Activated T-cell treated with anti-CD3 and anti-CD28 coated beads, Interleukin-2, amount 50 U/mL, for 48 hours (primary cell): ENCODE measurements at places on chromosomes 2 and 18.
A peak's percentile ranks its signal among the peaks of the same experiment; 100 is the strongest.

- DNase-seq: no peak
Observed at GRCh38 chr18:62558015-62558663, 35.3 kb downstream of the ZCCHC2 start.

DNA sequence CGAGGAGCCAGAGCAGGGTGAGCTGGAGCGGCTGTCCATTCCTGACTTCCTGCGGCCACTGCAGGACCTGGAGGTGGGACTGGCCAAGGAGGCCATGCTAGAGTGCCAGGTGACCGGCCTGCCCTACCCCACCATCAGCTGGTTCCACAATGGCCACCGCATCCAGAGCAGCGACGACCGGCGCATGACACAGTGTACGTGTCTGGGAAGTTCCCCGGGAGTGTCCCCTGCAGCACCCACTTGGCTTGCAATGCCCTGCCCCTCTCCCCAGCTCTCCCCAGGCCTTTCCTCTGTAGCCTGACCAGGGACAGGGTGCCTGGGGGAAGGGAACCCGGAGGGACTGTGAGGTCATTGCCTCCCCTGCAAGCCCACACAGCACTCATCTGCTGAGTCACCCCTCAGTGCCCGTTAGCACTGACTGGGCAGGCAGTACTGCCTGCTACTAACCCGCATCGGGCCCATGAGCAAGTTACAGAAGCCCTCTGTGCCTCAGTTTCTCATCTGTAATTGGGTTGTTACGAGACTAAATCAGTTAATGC lies 29.4 kb upstream of the GMPPA start:
- DNase-seq: no peak

GRCh38 chr2:24872344-24873115 lies 47.5 kb downstream of the ADCY3 start:
- no peak for DNase-seq

- no peak for DNase-seq
Observed at GRCh38 chr2:133424876-133425275, 143.4 kb downstream of the NCKAP5 start.

DNA sequence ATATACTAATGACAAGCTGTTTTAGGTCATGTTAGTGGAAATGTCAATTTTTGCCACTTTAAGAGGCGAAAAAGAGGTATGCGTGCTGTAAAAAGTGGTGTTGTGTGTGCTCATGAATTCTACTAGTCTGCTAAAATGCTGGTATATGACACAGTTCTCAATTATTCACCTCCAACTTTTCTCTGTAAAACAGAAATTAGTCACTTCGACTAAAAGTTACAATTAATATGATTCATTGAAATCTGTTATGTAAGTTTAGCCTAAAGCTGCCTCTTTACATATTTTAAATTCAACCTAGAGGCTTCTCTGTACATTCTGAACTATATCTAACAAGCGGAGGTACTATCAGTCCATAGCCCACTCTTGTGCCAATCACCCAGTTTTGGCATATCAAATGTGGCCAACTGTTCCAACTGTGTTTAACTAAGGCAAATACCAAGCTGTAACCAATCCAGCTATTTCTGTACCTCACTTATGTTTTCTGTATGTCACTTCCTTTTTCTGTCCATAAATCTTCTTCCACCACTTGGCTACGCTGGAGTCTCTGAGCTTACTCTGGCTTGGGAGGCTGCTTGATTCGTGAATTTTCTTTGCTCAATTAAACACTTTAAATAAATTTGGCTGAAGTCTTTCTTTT lies 20.8 kb downstream of the BAZ2B start:
- no peak for DNase-seq

- DNase-seq: no peak
Observed at GRCh38 chr2:38933653-38934052, 44.0 kb downstream of the ARHGEF33 start.

DNA sequence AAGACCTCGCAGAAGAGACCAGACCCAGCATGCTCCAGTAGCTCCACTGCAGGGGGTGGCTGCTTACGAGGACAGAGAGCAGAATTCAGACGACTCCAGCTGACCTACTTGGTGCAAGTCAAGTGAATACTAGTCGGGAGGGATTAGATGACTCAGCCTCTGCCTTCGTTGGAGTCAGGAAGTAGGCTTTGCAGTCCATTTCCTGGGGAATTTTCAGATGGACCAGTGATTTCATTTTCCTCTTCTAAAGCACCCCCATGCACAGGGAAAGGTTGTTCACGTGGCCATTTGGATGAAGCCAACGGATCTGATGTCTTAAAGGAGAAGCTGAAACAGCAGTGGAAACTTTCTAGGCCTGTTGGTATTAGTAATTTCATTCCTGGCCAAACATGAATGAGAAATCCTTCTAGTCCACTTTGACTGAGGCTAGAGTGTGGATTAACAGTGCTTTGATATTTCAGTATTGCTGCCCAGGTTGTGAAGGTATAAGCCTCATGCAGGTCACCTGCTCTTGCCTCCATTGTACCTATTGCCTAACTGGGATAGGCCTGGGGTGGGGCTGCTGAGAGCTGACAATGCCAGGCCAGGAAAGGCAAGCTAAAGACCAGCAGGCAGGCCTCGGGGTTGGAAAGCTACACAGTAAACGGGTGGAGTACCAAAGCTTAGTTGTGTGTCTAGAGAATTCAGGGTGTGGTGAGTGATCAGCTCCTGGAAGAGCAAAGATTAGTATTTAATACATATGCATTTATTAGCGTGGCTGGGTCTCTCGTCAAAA lies 117.6 kb upstream of the FOSL2 start:
- no peak for DNase-seq

DNA sequence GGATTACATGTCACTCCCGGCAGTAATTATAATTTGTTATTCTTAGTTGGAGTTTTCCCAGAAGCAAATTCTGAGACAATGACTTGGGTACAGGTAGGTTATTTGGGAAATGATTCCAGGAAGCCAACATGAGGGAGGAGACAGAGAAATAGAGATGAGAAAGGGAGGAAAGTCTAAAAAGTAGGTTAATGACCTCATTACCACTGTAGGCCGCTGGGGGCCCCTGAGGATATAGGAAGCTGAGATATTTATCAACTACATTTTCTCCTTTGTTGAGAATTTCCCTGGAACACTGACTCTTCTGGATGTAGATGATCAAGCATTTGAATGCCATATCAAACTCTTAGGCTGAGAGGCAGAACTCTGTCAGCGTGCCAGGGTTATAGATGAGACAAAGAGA lies 284.3 kb downstream of the ICOS start:
- no peak for DNase-seq

DNA sequence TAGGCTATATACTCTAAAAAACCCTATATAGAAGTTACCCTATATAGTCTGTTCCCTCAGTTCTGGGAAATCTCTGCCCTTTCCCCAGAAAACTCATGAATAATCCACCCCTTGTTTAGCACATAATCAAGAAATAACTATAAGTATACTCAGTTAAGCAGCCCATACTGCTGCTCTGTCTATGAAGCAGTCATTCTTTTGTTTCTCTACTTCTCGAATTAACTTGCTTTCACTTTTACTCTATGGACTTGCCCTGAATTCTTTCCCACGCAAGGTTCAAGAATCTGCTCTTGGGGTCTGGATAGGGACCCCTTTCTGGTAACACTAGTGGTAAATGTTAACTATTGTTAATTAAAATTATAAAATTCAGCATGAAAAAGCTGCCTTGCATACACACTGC lies 17.4 kb upstream of the AP1S3 start:
- DNase-seq: no peak

DNA sequence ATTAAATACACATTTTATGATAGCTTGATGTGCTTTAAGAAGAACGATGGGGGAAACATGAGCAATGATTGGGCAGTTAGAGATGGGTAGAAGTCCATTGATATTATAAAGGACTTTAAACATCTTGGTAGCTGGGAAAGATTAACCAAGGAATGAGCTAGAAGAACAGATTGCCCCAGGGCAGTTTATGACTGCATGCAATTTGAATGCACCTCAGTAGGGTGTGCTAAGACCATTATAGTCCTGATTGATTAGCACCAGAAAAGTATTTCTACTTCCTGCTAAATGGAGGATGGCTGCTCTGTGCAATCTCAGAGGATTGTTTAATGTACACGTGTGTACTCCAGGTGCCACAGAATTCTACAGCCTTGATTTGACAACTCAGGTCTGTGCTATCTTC lies 641.9 kb downstream of the CNTNAP5 start:
- DNase-seq: no peak

DNA sequence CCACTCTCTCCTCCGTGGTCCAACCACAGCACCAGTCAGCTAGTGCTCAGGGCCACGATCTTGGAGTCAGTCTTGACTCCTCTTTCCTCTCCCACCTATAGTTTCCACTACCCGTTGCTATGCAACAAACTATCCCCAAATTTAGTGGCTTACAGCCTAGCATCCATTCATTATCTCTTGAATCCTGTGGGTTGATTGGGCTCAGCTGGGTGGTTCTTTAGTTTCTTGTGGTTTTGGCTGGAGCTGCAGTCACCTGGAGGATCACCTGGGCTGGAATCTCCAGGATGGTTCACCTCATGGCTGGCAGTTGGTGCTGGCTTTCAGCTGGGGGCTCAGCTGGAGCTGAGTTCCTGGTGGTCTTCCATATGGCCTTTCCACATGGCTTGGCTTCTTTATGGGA lies 149.9 kb downstream of the ASB1 start:
- no peak for DNase-seq

GRCh38 chr2:29323301-29323700 lies 208.1 kb downstream of the CLIP4 start:
- DNase-seq: no peak

GRCh38 chr2:180334514-180334913 lies 327.4 kb upstream of the CWC22 start:
- DNase-seq: no peak

DNA sequence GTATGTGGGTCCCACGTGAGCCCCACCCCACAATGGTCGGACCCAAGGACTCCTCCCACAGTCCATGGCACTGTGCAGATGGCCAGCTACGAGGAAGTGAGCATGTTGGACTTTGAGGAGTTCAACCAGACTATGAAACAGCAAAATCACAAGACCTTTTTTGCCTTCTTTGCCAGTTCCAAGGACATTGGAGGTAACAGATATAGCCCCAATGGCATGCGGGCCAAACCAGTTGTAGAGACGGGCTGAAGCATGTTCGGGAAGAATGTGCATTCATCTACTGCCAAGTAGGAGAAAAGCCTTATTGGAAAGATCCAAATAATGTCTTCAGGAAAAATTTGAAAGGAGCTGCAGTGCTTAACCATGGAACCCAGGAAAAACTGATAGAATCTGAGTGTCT lies 12.6 kb downstream of the DNER start:
- no peak for DNase-seq

GRCh38 chr2:86785456-86785855 lies 5.3 kb downstream of the CD8A start:
- DNase-seq: peak; percentile 73

DNA sequence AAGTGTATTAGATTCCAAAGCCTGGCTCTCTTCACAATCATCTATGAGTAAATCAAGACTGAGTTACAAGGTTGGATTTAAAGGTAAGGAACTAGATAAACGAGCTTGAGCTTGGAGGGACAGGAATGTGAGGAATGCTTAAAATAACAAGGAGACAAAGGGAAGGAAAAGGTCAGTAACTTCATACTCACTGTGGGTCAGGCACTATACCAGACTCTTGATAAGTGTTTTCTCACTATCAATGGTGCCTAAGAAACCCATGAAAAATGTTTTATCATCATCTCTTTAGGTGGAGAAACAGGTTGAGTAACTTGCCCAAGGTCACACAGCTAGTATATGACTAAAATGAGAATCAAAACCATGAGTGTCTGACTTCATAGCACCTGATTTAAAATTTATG lies 212.1 kb downstream of the CDH2 start:
- no peak for DNase-seq

GRCh38 chr2:160322320-160322719 lies 122.2 kb upstream of the ITGB6 start:
- no peak for DNase-seq

GRCh38 chr2:9647884-9648283 lies 17.1 kb upstream of the YWHAQ start:
- no peak for DNase-seq

DNA sequence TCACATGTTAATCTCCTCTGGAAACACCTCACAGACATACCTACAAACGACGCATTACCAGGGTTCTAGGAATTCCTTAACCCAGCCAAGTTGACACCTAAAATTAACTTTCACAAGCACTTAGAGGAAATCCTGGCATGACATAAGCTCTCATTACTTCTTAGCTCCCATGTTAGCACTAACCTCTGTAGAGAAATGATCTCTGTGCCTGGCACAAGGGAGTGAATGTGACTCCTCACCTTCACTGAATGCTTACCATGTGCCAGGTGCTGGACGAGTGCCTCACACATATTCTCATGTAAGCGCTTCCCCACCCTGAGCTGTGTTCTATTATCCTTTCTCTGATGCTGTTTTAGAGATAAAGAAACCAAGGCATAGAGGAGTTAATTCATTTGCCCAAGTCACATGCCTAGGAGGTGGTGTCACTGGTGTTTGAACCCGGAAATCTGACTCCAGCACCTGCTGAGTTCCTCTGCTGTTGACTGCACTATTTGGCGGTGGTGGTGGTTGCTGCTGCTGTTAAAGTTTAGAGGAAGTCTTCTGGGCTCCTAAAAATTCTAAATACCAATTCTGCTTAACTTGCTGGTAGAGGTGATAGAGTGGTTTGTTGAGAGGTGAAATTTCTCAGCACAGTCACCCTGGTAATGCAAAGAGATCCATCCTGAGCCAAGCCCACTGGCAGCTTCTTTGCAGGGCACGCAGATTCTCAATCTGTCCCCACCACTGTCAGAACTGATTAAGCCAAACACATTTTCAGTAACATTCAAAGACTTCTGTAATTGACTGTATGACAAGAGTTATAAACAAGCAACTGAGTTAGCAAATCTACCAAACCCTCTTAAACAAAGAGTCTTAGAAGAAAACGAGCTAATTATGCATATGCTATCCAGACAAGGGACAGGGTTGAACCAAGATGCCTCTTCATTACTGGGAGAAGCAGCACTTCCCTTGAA lies 200.3 kb downstream of the CMPK2 start:
- no peak for DNase-seq

DNA sequence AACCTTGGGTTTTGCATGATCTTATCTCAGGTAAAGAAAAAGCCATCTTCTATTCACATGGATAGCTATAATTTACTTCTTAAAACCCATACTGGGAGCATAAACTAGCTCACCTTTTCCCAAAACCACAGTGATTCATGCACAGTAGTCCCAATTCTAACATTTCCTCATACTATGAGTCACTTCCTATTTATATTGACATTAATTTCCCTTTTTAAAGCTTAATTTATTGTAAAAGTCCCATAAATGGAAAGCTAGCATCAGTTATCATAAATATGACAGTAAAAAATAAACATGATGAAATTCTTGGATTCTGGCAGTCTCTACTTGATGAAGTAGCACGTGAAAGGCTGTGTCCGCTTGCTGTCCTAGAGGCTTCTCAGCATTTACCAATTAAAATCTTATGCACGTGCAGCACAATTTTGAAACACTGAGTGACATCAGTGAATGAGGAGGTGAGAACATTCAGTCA lies 180.1 kb downstream of the CDH2 start:
- DNase-seq: no peak
